ENCODE measurements at places on chromosomes 11 and 22.

DNA sequence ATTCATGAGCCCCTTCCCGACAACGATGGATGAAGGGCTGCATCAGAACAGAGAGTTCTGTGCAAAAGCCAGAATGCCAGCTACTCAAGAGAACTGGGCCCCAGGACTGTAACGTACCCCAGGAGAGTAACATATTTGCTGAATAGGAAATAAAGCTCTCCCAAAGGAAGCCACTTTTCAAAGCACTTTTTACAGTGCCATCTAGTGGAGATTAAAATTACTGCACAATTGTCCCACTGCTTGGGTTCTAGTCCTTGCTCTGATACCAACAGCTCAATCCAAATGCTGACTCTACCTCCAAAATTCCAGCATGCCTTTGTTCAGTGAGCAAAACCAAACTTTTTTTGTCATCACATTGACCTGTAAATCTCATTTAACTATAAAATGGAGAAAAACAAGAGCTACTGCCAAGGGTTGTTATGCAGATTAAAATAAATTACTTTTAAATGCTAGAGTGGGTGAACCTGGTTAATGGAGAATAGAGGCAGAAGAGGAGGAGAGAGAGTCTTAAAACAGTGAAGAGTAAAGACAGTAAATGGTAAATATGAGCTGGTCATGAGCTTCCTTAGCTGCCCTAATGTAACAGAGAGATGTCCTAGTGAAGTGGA, 87.6 kb upstream of the FSHB start:
- DNase-seq = no peak

DNA sequence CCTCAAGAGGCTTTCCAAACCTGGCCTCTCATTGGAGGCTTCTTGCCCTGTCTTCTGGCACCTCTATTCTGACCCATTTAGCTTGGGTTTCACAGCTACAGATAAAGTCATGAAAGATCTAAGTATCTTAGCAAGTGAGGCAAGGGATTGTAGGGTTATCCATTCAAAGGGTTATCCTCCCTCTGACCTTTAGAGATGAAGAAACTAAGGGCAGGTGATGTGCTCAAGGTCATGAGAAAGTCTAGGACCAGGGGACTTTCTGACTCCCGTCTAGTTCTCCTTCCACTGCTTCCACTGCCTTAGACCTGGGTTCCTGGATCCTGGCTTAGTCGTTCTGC, 7.2 kb downstream of the PHOX2A start:
- no peak for DNase-seq

- DNase-seq = no peak
Observed at GRCh38 chr11:100622404-100622803, 64.7 kb upstream of the ARHGAP42 start.

- no peak for DNase-seq
Observed at GRCh38 chr11:34180040-34180813, 74.8 kb downstream of the NAT10 start.

GRCh38 chr11:41459465-41460401, at the start of gene LRRC4C:
Gene LRRC4C (minus strand): TSS chr11:41459652.
- no peak for DNase-seq

DNA sequence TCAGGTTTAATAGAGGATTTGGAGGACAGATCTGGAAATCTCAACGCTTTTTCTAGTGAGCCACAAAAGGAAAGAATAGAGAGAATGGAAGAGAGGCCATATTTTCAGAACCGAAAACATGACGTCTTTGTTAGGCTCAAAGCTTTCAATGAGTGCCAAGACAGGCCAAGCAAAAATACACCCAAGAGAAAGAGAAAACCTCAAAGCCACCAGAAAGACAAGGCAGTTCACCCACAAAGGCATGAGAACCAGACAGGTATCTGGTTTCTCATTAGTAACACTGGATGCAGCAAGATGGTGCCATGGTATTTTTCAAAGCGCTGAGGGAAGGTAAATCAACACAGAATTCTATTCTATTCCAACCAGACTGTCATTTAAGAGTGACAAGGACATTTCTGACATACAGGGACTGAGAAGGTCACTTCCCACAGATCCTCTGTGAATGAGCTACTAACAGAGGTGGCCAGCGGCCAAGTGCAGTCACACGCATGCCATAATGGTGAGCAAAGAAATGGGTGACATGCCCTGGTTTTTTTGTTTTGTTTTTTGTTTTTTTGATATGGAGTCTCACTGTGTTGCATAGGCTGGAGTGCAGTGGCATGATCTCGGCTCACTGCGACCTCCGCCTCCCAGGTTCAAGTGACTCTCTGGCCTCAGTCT, 41.9 kb downstream of the TOLLIP start:
- no peak for DNase-seq

DNA sequence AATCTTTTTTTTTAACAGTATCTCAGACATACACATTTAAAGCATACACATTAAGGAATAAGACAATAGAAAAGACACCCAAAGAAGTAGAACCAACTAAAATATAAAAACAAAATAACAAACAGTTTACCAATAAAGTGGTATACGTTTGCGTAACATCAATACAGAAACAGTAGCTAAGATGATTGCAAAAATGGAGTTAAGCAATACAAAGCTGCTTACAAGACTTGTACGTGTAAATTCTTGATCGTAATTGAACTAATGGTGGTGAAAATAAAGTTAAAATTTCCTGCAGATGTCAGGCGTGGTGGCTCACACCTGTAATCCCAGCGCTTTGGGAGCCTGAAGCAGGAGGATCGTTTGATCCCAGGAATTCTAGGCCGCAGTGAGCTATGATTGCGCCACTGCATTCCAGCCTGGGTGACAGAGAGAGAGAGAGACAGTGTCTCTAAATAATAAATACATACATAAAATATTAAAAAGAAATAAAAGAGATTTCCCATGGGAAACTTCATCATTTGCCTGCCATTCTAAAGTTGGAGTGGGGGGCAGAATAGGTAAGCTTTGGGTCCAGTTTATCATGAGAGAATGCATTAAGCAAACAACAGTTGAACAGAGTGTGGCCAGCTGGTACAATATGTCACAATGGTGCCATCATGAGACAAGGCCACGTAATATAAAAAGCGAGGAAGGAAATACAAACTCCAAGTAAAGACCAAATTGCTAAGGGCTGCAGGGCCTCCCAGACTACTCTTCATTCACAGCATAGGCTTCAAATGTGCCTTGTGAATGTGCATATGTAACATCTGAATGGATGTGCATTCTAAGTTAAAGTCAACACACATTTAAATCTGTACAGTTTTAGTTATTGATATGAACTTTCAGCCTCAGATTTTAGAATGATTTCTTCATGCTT, 38.9 kb upstream of the EED start:
- no peak for DNase-seq

GRCh38 chr11:117789241-117789640, 7.8 kb downstream of the DSCAML1 start:
- DNase-seq = no peak

- DNase-seq = no peak
Observed at GRCh38 chr11:71446942-71447688, 1.1 kb downstream of the DHCR7 start.

DNA sequence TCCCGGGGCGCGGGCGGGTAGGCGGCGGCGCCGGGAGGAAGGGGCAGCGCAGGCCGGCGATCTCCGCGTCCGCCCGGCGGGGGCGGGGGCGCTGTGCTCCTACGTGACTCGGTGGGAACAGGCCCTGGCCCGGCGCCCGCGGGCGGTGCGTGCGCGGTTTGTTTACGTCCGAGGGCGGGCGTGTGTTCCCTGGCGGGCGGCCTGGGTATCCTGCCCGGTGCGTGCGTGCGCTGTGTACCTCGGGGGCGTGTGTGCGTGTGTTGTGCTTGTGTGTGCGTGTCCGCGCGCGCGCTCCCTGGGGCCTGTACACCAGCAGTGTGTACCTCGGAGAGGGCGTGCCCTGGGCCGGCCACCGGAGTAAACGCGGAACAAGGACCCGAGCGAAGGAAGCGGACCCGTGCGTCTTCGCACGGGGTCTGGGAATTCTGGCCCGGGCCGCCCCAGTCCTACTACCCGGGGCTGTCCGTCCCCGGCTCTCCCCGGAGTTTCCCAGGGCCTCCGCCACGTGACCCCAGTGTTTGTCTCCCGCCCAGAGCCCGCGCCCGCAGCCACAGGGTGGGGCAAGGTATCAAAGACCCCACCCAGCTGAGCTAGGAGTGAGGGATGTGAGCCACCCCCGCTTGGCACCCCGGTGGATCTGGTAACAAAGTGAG, 769 bp downstream of the MAFF start:
- DNase-seq = peak; percentile 68

- DNase-seq = no peak
Observed at GRCh38 chr22:25923914-25924313, 181.9 kb downstream of the MYO18B start.

DNA sequence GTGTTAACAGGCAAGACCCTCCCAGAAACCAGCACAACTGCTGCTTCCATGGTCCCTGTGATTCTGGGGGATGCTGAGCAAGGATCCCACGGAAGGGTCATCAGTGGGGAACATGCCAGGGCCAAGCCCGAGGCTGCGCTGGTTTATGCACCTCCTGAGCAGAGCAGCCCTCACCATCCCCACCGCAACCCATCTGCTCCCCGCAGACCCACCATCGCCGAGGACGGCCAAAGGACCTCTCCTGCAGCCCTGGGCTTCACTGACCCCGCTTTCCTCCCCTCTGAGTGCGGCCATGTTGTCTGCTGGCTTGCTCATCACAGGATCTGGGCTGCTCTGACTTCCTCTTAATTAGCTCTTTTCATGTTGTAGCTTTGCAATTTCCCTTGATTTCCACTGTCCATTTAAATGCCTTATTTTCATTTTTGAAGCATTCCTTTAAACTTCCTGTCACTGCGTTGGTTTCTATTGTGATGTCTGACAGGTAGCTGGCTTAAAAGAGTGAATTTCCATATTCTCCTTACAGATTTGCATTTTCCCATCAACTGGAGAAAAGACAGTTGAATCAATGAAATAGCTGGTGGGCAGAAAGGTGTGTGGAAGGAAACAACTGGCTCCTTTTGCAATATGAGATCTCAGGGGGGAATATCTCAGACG, 14.9 kb downstream of the TP53AIP1 start:
- no peak for DNase-seq

GRCh38 chr11:62602141-62603071, 741 bp upstream of the MTA2 start:
- no peak for DNase-seq

GRCh38 chr11:36333897-36334296, 37.8 kb downstream of the PRR5L start:
- DNase-seq = no peak

DNA sequence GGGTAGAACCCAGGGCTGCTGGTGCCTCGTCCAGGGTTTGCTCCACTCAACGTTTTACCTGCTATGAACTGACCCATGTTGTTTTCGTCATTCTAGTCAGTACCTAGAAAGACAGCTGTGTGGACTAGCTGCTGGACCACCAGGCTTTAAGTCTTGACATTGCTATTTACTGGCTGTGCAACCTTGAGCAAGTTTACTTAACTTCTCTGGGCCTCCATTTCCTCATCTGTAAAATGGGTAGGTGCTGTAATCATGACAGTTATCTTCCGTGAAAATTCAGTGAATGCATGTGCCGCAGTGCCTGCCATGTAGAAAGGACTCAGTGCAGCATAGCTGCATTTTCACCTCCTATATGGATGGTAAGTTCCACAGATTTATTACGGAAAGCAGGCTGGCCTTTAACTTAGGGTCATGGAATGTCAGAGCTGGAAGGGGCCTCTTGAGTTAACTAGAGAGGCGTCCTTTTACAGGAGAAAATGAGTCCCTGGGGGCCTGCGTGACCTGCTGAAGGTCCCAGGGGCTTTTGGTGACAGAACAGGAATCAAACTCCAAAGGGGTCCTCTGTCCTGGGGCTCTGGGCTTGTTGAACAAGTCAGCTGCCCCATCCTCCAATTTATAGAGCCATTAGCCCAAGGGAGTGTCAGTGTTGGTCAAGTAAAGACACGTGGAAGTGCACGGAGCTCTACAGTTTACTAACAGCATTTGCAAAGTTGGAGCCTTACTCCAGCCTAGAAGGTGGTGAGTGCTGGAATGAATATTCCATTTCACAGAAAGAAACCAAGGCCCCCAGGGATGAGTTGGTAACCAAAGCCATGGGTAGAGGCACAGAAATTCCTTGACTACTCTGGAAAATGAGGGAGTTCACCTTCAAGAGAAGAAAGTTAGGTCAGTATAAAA, 12.0 kb upstream of the MALAT1 start:
- no peak for DNase-seq

DNA sequence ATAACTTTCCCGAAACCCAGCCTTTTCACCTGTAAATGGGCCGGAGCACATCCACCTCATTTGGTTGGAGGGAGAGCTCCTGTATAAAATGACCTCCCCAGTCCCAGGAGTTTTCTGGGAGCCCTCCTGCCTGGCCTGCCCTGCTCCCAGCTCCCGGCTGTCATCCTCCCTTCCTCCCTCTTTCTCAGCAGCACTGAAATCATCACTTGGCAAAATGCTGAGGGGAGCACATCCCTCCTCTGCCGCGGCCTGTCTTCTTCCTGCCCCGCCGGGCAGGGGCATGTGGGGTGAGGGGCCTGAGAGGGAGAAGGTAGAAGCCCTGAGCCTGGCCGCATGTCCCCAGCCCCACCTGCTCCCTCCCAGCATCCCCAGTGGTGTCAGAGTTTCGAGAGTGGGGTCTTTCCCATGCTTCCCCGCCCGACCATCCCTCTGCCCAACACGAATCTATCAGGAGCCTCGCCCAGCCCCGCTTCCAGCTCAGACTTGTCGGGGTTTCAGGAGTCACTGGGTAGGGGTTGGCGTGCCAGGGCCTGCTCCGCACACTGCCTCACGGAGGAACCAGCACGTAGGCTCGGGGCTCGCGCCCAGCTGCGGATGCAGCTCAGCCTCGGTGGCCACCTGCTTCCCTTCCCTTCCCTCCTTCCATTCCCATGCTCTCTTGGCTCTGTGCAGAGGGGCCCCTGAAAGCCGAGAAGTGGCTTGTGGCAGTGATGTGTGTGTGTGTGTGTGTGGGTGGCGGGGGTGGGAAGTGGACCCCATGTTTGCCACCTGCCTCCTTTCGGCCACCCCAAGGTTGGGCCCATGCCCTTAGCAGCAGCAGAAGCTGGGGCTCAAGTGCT, 37.1 kb downstream of the NECTIN1 start:
- DNase-seq = no peak

DNA sequence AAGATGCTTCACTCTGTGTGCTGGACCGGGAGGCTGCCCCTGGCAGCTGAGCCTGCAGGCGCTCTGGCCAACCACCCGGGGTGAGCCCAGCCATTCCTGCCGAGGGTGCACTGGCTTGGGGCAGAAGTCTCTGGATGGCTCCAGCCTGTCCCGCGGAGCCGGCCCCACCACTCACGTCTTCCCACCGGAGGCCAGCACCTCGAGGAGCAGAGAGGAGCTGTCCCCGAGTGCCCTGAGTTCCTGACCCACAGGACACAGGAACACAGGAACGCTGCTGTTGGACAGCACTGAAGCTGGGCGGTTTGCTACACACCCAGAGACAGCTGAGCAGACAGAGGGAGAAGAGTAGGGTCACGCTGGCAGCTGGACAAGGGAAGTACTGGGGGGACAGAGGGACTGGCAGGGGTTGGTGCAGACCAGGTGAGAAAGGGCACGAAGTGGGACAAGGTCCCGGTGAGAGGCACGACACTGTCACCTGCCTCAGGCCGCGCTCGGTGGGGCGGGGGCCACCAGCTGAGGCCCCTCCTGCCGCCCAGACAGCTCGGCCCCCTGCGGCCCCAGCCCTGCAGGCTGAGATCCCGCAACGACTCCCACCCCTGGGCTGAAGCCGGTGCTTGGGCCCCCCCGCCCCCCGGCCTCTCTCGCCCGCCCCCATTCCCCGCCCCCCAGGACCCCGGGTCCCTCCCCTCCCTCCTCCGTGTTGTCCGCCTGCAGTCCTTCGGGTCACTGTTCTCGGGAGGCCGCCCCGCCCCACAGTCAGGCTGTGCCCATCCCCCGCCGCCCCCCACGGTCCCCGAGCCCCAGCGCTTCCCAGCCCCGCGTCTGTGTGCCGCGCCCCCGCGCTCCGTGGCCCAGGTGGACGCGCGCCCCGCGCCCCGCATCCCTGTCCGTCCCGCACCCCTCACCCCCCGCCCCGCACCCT, 624 bp upstream of the B4GALNT4 start:
- no peak for DNase-seq

Measured in activated naive CD4-positive, alpha-beta T cell treated with Interleukin-2 at 50 U/mL for 16 hours (primary cell).